AML-193 (cell line): ENCODE measurements at places on chromosomes 7 and 10.

DNA sequence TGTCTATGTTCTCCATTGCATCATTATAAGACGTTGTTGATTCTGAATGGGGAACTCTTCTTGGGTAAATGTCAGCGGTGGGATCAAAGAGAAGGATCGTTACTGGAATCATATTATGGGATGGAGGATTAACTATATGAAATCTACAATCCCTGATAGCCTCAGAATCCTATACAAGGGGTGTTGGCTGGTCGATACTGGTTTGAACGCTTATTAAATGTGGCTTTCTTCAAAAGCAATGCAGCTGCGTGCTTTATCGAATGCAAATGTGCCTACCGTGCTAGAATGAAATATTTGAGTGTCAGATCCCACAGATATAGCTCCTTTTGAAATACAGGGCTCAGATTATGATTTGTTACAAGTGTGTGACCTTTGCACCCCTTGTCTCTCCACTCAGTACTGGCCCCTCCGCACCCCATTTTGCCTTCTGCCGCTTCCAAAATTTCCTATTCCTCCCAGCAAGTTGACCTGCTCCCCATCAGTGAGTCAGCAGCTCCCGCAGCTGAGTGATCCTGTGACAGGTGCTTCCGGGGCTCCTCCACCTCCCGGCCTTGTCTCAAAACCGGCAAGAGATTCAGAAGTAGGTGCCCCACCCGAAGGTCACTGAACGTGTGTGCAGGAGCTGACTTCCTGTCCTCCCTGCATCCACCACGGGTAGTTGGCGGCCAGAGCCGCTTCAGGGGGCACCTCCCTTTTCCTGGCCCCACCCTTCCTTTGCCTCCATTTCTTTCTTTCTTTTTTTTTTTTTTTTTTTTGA lies 76.6 kb downstream of the PTPRE start:
- DNase-seq = no peak

- no peak for DNase-seq
These were observed 11.9 kb downstream of the RGR start for GRCh38 chr10:84256510-84257342.

DNA sequence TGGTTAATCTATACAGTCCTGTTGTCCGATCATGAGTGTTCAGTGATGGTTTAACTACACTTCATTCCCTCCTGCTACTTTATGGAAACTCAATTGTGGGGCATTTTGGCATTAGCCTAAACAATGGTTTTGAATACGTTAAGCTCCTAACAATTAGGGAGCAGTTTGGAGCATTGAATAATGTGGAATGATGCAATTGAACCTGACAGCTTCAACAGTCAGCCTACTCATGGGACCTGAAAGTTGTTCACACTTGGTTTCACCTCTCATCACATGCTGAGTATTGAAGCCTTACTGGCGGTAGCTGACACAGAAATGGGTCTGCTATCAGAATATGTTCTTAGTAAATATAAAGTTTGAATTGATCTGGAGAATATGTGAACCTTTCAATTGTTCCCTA lies 186.1 kb downstream of the MLLT10 start:
- DNase-seq = no peak

GRCh38 chr7:132485600-132486273 lies 90.5 kb downstream of the PLXNA4 start:
- DNase-seq = no peak

DNA sequence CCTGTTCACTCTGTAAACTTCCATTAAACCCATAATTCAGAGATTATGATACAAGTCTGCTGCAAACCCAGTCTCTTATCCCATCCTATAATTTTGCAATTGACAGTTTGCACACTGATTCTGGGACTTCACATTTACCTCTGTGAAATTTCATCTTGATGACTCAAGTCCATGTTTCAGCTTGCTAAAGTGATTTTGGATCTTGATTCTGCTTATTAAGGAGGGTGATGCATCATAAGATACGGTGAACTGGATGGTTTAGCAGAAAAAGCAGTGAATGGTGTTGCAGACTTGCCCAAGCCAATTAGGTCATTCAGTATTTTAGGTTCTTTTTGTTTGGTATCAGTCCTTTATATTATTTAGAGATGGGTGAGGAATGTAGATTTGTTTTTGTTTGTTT lies 125.5 kb upstream of the PODXL start:
- DNase-seq = no peak

DNA sequence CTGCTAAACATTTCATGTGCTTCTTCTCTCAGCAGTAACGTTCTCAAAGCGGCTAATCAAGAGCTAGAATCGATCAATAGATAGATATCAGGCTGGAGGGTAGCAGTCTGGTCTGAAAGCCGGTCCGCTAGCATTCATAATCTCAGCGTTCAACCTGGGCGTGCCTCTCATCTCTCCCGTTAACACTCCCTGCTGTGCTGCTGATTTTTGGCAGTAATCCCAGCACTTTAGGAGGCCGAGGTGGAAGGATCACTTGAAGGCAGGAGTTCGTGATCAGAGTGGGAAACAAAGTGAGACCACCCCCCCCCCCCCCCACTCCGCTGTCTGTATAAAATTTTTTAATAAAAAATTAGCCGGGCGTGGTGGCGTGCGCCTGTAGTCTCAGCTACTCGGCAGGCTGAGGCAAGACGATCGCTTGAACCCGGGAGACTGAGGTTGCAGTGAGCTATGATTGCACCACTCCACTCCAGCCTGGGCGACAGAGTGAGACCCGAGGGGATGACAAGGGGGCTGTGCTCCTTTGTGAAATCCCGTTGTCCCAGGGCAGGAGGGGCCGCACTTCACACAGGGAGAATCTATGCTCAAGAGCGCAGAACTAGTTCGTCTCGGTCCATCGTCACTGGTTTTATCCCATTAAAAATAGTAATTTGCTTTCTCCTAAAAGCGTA lies 624 bp upstream of the CEP55 start:
- DNase-seq = no peak
